ENCODE measurements at places on chromosomes 11 and 22.

DNA sequence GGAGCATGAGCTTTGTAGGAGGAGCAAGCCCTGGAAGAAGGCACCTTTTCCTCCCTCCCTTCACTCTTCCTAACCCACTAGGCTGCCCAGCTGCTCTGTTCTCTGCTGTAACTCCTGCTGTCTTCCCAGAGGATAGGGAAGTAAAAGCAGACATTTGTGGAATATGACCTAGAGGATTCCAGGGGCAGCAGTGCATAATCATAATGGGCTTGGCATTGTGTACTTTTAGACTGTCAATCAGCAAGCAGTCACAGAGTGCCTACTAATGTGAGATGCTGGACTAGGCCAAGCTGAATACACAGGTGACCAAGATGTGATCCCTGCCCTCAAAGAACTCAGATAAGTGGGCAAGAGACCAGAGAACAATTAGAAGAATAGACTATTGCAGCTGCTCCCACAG is 133.0 kb downstream of the NAV2 start:
- no peak for DNase-seq

- DNase-seq = no peak
These were observed 107.3 kb upstream of the HSD17B12 start for GRCh38 chr11:43573233-43573632.

DNA sequence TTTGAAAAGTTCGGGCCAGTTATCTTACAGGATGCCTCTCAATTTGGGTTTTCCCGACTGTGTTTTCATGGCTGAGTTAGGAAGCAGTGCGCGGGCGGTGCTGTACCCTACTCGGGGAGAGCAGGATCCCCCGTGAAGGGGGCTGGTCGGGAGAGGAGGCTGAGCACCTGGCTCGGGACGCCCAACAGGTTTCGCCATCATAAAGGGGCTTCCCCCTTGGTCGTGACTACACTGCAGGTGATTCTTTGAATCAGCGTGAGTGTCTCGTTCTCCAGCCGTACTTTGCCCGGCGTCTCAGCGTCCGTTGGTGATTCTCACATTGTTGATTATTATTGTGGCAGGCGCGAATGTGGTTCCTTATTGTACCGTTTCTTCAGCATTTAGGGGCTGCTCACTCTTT is 46.6 kb downstream of the ST14 start:
- peak; percentile 60 for DNase-seq

DNA sequence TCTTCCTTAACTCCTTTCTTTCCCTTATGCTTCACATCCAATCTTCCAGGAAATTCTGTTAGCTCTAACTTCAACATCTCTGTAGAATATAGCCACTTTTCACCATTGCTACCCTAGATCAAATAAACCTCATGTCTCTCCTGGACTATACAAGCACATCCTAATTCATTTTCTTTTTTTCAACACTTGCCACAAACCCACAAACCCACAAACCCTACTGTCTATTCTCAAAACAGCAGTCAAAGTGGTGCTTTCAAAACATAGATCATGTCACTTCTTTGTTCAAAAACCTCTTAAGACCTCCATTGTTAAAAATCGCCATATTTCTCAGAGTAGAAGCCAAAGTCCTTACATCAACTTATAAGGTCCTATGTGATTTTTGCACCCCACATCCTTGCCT is 94.3 kb downstream of the PIWIL4 start:
- no peak for DNase-seq

- DNase-seq = no peak
These were observed 1.1 kb upstream of the GCAT start for GRCh38 chr22:37806409-37807333.

GRCh38 chr11:123448823-123449222 is 18.8 kb downstream of the GRAMD1B start:
- no peak for DNase-seq

DNA sequence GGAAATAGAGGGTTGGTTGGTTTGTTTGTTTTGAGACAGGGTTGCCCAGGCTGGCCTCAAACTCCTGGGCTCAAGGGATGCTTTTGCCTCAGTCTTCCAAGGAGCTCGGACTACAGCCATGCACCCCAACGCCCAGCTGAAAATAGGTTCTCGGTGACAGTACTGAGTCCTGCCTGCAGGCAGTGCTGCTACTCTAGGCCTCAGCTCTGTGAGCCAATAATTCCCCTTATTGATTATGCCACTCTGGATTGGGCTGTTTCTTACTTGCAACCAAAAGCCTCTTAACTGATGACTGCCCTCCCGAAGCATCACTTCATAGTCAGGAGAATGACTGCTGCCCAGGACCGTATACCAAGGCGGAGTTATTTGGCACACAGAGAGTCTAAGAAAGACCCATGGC is 1.2 kb upstream of the C11orf16 start:
- no peak for DNase-seq

DNA sequence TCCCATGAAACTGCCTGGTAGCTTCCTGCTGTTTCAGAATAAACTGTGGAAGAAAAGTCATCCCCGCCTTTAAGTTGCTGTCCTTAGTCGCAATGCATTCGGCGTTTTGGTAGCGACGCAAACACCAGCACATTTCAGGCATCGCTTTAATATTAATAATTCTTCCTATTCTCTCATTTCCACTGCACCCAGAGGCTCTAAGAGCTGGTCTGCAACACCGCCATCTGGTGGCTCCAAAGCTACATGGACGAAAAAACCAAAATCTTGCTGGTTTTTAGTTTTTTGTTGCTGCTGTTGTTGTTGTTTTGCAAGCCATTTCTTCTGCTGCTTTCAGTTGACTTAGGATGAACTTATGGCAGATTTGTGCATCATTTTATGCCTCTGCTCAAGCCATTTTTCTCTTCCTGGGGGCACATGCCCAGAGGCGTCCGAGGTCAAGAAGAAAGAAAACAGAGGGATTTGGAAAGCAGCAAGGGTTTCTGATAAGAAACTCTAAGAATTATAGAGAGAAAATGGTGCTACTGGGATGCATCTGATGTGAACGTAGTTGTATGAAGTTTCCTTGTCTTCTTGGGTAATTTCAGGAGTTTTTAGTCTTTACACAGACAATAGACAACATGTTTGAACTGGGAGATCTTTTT is 345.4 kb upstream of the KIRREL3 start:
- DNase-seq = no peak

GRCh38 chr22:49803134-49803533 is 24.5 kb downstream of the BRD1 start:
- DNase-seq = no peak

GRCh38 chr11:121564948-121565684 is 112.3 kb upstream of the SORL1-AS1 start:
- DNase-seq = no peak

- DNase-seq = no peak
These were observed 52.8 kb downstream of the DGCR2 start for GRCh38 chr22:19069451-19069850.

GRCh38 chr22:32050678-32051515 is 7.8 kb downstream of the SLC5A1 start:
- no peak for DNase-seq

- DNase-seq = peak; percentile 59
These were observed 126.9 kb downstream of the ARHGAP8 start for GRCh38 chr22:44879301-44879680.

DNA sequence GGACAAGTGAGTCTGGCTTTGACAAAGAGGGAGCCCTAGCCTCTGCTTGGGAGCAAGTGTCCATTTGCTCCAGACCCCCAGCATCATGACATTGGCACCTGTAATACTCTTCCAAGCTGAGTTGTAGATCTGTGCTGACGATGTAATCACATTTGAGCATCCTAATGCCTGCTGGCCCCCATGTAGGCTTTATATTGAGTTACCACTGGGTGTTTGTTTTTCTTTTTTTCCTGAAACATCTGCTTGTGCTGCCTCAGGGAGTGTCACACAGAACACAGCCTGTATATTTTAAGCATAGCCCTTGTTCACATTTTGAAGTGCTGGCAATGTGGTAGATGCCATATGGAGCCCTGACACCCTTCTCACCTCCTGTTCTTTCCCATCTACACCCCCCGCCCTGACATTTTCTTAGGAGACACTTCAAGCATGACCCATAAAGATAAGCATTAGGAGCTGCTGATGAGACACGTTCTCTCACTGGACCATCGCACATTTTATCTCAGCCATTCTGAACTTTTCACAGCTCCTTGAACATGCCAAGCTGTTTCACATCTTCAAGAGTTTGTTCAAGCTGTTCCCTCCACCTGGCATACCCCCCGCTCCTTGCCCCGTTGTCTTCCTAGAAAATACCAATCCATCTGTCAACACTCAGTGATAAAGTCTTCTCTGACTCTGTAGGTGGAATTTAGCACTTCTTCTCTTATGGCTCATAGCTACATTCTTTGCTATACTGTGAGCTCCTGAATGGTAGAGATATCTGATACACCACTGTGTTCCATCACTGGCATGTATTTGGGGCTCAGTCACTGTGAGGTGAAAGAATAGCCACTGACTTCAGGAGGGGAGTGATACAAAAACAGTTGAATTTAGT is 128.7 kb downstream of the TRIM44 start:
- no peak for DNase-seq

GRCh38 chr11:64900263-64900678 is 16.7 kb downstream of the ATG2A start:
- DNase-seq = no peak

DNA sequence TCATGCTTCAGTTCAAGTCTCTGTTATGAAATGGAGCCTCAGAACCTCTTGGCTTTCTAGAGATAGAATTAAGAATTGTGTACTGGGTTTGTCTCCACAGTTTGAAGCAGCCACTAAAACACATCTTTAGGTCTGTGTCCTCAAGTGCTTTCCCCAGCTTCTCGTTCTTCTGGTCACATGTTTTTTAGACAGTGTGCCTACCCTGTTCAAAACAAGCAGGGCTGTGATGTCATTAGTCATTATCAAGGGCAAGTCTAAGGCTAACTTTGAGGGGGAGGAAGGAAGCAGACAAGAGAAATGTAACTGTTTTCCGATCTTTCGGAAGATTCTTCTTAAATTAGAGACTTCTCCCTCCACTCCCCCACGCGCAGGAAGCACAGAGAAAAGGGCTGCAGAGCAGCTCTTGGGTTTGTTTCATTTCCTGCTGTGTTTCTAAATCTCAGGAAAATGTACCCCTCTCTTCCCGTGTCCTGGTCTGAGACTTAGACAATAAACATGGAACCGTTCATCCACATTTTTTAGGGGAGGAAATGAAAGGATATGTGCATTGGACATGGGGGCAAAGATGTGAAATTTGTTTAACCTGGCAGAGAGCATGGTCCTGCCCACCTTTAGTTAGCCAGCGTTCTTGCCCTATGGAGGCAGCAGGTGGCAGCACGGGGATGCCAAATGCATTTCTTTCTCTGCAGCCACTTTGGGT is 3.1 kb downstream of the AKIP1 start:
- DNase-seq = no peak

DNA sequence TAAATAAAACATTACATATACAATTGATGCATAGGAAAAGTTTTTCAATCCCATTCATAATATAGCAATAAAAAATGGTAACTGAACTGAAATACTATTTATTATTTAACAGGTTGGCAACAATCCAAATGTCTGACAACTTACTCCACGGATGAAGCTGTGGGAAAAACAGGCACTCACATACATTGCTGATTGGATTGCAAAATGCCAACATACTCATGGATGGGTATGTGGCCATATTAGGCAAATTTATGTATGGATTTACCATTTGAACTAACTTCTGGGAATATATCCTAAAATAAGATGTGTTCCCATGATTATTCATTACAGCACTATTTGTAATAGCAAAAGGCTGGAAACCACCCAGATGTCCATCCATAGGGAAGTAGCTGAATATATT is 3.2 kb upstream of the BIRC2 start:
- no peak for DNase-seq

DNA sequence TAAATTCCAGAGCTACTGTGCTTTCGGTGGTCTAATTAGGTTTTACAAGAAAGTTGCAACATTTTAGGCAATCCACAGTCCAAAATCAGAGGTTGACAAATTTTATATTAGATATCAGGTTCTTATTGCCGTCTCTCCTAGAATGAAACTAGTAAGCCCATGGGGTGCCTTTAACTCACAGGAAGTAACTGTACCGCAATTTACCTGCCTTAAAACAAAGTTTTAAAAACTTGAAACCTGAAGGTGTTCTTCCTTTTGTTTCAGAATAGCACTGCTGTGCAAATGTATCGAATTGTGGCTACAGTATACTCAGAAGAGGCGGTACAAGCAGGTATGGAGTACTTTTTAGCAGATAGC is 77.2 kb downstream of the PISD start:
- no peak for DNase-seq

- DNase-seq = no peak
These were observed 365.0 kb downstream of the ETS1 start for GRCh38 chr11:128222245-128222884.

DNA sequence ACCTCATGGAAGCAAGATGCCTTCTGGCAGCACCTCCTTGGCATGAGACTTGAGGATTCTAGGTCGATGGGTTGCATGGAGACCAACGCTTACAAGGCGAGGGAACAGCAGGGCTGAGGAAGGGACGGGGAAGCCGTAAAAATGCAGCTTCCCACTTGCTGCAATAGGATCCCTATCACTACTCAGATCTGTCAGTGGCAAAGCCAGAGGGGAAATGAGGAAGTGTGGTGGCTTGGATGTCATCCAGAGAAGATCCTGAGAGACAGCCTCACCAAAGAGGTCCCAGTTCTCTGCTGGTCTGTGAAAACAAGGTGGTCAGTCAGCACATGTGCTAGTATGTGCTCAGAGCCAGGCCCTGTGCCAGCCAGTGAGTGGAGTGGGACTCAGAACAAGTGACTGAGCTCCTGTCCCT is 22.2 kb downstream of the CYB5R2 start:
- no peak for DNase-seq

- DNase-seq = no peak
These were observed 398.9 kb downstream of the ETS1 start for GRCh38 chr11:128188346-128189004.

- peak; percentile 85 for DNase-seq
These were observed 6.0 kb downstream of the KCNK7 start for GRCh38 chr11:65589444-65590239.

DNA sequence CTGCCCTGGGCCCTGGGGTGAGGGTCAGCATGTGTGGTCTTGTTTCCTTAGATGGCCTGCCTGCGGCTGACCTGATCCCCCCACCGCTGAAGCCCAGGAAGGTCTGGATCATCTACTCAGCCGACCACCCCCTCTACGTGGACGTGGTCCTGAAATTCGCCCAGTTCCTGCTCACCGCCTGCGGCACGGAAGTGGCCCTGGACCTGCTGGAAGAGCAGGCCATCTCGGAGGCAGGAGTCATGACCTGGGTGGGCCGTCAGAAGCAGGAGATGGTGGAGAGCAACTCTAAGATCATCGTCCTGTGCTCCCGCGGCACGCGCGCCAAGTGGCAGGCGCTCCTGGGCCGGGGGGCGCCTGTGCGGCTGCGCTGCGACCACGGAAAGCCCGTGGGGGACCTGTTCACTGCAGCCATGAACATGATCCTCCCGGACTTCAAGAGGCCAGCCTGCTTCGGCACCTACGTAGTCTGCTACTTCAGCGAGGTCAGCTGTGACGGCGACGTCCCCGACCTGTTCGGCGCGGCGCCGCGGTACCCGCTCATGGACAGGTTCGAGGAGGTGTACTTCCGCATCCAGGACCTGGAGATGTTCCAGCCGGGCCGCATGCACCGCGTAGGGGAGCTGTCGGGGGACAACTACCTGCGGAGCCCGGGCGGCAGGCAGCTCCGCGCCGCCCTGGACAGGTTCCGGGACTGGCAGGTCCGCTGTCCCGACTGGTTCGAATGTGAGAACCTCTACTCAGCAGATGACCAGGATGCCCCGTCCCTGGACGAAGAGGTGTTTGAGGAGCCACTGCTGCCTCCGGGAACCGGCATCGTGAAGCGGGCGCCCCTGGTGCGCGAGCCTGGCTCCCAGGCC is 12.7 kb downstream of the TMEM121B start:
- DNase-seq = peak; percentile 81
